Regular cardiac myocyte (primary cell): ENCODE measurements at places on chromosomes 2 and 18. TPM values are rescaled to one million over a fixed set of nuclear protein-coding genes. Genes with fewer than 3 reads are reported as not detected.

NEU4 gene
- total RNA-seq, result 0.19 and 0.28 TPM in 2 replicates

SLC39A10 gene
- 66.3 and 69.6 TPM in 2 replicates for total RNA-seq

GAREM1 gene
- total RNA-seq, result 2.5 and 3.9 TPM in 2 replicates

FBXO15 gene
- total RNA-seq, result 0.38 and 0.85 TPM in 2 replicates

CAPN13 gene
- under 0.01 TPM in 1 of 2 replicates, not detected in the other for total RNA-seq

GPR35 gene
- total RNA-seq, result 0.19 and 0.85 TPM in 2 replicates

AQP12A gene
- not detected in 2 replicates for total RNA-seq

FBXO41 gene
- 0.38 and 1.1 TPM in 2 replicates for total RNA-seq

FSHR gene
- not detected in 2 replicates for total RNA-seq

MYOM1 gene
- 0.38 and 5.6 TPM in 2 replicates for total RNA-seq

TOGARAM2 gene
- not detected in 2 replicates for total RNA-seq

NEURL3 gene
- total RNA-seq, result not detected in 2 replicates

NEB gene
- total RNA-seq, result under 0.01 and 0.28 TPM in 2 replicates

AOX1 gene
- 54.4 and 96.4 TPM in 2 replicates for total RNA-seq

IL1RN gene
- total RNA-seq, result under 0.01 and 0.28 TPM in 2 replicates

ASIC4 gene
- total RNA-seq, result 0.85 TPM in 1 of 2 replicates, not detected in the other

KLHL30 gene
- 1.7 and 9.9 TPM in 2 replicates for total RNA-seq

CCDC195 gene
- total RNA-seq, result not detected in 2 replicates

RNF144A gene
- total RNA-seq, result 0.56 and 1.5 TPM in 2 replicates

TMEM169 gene
- total RNA-seq, result 0.19 and 0.28 TPM in 2 replicates

CCDC121 gene
- 1.1 and 1.5 TPM in 2 replicates for total RNA-seq

SPP2 gene
- total RNA-seq, result not detected in 2 replicates

COL4A4 gene
- 4.4 and 24.0 TPM in 2 replicates for total RNA-seq

ESPNL gene
- 0.58 and 5.4 TPM in 2 replicates for total RNA-seq

SKA1 gene
- total RNA-seq, result 2.8 and 19.6 TPM in 2 replicates

RPL31 gene
- 1,362 and 1,690 TPM in 2 replicates for total RNA-seq

SPC25 gene
- under 0.01 and 8.6 TPM in 2 replicates for total RNA-seq

CAMKMT gene
- 6.8 and 7.7 TPM in 2 replicates for total RNA-seq

PHLPP1 gene
- 4.2 and 4.6 TPM in 2 replicates for total RNA-seq

HOXD12 gene
- total RNA-seq, result not detected in 2 replicates

FAM161A gene
- 2.3 and 2.5 TPM in 2 replicates for total RNA-seq

NR4A2 gene
- total RNA-seq, result 0.58 and 0.85 TPM in 2 replicates

ITPRIPL1 gene
- total RNA-seq, result 1.1 and 1.3 TPM in 2 replicates

RAPGEF4 gene
- 0.77 and 9.6 TPM in 2 replicates for total RNA-seq
